ENCODE measurements at places on chromosomes 1 and 21.

DNA sequence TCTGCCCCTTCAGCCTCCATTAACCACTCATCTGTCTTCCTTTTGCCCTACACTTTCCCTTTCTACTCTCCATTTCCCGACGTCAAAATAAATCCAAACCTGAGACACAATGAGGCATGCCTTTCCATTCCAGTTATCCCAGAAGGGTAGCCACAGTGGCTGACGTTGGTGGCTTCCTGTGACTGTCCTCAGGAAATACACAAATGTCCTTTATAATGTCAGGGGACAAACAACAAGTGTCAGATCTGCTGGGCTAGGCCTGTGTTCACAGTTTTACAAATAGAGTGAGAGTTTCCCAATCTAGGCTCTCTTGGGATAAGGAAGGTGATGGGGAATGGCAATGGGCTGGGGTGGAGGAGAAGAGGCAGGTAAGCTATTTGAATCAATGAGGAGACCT, 135.3 kb downstream of the BRINP2 start:
- no peak for DNase-seq

DNA sequence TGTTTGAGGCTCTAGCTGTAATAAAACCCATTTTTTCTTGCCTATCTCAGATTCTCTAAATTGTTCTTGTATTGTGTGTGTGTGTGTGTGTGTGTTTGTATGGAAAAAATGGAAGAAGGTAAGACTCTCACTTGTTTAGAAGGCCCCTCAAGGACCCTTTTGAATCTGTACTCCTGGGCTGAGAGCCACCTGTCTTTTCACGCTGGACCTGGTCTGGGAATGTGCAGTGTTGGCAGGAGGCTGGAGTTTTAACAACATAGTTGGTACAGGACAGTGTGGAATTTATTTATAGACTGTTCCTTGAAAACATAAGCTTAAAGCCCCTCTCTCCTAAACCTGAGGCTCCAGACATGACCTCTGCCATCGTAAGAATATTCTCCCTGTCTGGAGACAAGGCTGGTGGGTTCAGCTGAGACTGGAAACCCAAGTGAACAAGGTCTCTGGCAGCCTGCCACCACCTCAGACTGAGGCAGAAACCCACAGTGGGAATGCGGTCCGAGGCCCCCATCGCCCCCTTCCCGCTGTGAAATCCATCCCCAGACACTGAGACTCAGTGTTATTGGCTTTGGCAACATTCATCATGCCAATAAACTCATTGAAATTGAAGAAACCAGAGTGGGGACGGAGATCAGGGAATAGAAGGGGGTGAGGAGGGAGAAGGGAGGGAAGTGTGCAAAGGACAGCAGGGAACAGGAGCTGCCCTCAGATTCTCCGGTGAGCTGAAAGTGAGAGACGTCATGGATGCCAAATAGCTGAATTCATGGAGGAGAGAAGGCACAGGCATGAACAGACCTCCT, 24.6 kb upstream of the PLXNA2 start:
- DNase-seq = no peak

DNA sequence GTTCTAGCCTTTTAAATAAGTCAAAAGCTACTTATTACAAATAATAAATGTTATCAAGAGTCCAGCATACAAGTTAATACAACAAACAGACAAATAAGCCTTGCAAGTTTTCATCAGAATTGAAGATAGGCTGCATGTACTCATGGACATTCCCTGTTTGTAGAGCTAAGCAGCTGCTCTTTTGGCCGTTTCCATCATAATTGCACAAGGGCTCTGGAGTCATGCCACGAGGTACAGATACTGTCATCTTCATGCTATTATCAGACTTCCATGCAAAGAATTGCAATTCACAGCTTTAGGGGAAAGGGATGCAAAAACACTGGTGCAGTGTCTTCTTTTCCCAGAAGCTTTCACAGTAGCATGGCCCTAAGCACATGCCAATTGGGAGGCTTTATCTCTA, 52.8 kb upstream of the TBX15 start:
- peak; percentile 70 for DNase-seq

- no peak for DNase-seq
These were observed 601 bp downstream of the UBE2G2 start for GRCh38 chr21:44800971-44801467.

DNA sequence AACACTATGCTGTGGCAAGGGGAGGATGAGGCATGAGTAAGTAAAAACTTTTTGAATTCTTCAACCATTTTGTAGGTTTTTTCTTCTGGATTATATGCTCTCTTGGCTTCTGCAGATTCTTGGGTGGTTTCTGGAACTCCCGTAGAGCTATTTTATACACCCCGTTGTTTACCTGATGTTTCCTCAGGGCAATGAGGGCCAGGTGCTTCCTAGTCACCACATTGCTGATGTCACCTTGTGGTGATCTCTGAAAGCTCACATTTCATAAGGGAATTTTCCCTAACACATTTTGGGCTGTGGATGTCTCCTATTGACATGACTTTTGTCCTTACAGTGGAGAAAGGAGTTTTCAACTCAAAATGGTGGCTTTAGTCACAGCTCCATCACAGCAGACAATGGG, 356.6 kb downstream of the PLA2G4A start:
- DNase-seq = no peak

- peak; percentile 20 for DNase-seq
These were observed 142.6 kb upstream of the CXADR start for GRCh38 chr21:17370263-17370662.

DNA sequence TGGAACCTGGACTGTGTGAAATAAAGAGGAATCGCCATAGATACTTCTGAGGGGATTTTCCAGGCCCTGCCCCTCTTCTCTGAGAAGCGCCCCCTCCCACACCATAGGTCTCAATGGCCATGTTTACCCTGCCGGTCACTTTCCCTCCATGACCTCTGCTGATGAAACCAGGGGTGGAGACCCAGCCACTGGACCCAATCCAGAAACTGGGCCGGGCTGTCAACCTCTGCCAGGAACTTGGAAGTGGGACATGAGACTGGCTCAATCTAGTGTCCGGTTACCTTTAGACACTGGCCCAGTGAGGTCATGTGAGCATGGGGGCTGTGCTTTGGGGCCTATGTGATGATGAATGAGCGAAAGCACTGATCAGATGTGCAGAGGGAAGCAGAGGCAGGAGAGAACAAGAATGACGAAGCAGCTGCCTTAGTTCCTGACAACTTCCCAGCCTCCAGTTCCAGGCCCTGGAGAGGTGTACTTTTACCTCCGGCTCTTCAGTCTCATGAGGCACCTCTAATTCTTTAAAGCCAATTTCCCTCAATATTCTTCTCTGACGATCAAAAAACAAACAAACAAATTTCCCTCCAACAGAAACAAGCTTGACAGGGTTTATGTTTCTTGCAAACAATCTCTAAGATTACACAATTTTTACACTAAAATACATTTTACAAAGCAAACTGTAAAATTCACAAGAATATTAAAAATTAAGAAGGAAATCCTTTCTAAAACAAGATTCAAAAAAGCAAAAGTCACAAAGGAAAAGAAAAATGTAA, 4.9 kb downstream of the ASAP3 start:
- peak; percentile 92 for DNase-seq
